ENCODE measurements at places on chromosomes 1 and 21. TPM values are rescaled to one million over a fixed set of nuclear protein-coding genes. Genes with fewer than 3 reads are reported as not detected.

DNA sequence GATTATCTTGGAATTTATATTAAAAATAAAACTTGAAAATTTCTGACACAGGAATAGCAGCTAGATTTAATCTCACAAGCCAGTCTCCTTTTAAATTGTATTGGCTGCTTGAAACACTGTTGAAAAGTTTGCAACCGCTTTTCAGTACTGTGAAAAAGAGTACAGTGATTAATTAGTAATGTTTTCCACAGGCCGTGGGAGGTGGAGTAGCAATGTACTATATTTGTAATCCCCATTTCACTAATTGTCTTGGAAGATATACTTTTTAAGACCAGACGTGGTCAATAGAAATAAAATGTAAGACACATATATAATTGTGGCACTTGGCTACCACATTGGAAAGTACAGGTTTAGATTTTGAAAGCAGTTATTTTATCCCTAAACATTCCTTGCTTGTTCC lies 40.8 kb upstream of the MYOCOS start:
- no peak for DNase-seq

DNA sequence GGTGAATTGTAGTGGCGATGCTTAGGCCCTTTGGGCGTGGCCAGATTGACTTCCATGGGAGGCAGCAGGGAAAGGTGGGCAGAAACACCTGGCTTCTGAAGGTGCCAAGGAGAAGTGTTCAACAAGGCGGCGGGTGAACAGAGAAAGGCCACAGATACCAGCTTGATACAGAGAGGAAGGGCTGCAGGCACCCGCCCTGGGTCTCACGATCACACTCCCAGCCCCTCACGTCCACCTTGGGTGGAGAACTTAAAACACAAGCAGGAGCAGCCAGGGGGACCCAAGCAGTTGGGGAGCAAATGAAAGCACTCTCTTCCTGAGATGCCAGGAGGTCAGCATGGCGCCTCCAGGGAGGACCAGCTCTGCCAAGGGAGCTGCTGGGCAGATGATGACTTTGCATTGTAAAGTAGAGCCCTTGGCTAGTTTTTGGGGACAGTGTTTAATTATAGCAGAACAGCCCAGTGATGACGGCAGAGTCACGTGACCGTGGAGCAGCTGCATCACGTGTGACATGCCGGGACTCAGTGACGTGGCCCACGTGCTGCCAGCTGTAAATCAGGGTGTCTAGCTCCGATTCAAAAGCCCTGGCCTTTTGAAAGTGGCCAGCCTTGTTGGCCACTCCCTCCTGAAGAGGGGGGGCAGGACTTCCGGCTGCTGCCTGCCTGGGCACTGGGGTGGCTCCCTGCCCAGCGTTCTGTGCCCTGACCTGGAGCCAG lies 19.0 kb downstream of the SLC37A1 start:
- DNase-seq, result no peak

- no peak for DNase-seq
Measured at GRCh38 chr1:172325531-172325930, 95.0 kb upstream of the C1orf105 start.

DNA sequence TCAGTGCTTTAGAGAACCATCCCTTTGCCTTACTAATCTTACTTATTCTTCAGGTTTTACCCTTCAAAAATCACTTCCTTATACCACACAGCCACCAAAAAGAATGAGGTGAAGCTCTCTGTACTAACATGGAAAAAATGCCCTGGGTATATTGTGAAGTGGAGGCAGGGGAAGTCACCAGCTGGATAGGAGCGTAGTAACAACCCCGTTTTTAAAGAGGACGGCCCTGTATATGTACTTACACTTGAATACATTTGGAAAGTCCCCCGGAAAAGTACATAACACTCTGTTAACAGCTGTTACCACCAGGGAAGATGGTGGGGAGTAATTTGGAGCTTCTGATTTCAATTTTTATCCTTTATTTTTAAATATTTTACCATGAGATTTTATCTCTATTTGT lies 28.2 kb upstream of the KHDRBS1 start:
- DNase-seq, result no peak

DNA sequence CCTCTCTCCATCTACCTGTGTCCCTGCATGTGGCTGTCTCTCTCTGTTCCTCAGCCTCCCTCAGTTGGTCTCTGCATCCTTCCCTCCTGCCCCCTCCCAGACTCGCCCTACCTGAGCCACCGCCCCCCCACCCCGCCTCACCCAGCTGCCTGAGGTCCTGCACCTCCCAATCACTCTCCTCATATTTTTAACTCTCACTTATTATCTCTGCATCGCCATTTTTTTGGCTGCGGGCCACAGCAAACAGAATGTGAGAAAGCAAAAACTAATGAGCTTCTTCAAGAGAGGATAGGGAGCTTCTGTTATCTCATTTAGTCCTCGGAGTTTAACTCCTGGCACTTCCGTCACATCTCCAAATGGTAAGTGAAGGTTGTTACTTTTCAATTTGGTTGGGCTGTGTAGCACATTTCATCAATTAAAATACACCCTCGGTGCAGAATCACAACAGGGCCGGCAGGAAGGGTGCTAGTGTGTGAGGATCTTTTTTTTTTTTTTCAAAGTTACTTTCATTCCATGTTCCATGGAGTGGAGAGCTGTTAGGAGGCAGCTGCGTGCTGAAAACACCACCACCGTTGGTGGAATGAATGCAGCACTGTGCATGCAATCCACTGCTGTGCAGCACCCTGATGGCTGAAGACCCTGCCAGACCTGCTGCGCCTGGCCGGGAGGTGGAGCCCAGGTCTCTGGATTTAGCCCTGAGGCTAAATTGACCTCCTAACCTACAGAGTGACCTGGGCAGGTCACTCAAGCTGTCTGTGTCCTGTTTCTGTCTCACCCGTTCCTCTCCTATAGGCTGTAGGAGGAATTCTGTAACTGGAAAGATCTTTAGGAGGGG lies 157.2 kb upstream of the NFIA start:
- DNase-seq, result no peak

DNA sequence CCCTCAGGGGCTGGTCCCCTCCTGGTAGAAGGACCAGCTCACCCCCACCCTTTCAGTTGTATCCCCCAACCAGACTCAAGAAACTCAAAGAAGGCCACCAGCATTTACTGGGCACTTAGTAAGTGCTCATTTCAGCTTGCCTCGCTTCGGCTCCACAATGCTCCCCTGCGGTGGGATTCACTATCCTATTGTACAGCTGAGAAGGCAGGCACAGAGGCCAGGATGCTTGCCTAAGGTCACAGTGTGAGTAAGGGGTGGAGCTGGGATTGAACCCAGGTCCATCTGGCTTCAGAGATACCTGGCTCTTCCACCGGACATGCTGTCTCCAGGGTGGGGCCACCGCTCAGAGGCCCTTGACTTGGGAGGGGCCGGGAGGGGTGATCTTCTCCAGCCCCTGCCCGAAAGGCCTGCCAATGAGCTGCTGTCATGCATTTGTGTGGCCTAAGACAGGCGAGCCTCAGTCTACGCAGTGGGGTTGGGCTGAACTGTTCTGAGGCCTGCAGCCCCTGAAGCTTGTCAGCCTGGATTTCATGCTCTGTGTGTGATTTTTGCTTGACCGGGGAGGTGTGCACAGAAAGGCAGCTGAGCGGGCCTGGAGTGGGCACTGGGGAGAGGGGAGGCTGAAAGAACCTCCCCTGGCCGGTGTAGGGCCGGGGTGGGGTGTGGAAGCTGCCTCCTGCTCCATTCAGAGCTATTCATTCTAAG lies 48.1 kb downstream of the DMRTB1 start:
- DNase-seq, result no peak

The OPRD1 gene
- not detected for total RNA-seq

GRCh38 chr1:70836456-70836855 lies 211.2 kb downstream of the PTGER3 start:
- no peak for DNase-seq

- DNase-seq, result no peak
Measured at GRCh38 chr1:37755290-37755689, 9.6 kb downstream of the EPHA10 start.

GRCh38 chr1:24127801-24128363 lies 15.1 kb downstream of the IL22RA1 start:
- DNase-seq, result no peak

GRCh38 chr1:217076902-217077301 lies 353.7 kb upstream of the ESRRG start:
- no peak for DNase-seq

- no peak for DNase-seq
Measured at GRCh38 chr1:227891223-227891954, 56.3 kb downstream of the WNT9A start.

DNA sequence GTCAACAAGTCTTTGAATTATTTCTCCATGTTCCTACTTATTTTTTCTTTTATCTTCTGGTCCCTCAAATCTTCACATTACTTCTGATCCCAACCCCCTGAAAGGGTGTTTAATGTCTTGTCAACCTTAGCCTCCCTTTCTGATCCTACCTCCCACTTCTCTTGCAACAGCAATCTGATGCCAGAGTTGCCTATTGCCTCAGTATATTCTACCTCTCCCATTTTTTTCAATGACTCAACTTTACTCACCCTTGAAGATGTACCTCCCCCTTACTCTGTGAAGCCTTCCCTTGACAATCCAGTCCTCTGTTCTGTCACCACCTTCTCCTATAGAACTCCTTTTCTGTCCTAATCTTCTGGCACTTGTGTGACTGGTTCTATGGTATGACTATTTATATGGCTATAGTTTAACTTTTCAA lies 99.5 kb upstream of the CD55 start:
- DNase-seq, result no peak

DNA sequence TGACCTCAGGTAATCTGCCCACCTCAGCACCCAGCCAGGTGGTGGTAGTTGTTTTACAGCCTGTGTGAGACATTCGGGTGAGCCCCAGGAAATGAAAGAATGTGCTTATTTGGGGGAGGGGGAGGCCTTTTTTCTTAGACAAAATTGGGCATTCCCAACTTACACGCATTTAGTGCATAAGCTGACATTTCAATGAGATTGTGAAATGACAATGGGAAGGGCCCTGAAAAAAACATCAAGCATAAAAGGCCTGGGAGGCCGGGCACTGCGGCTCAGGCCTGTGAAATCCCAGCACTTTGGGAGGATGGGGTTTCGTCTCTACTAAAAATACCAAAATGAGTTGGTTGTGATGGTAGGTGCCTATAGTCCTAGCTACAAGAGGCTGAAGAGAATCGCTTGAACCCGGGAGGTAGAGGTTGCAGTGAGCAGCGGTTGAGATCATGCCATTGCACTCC lies 5.0 kb downstream of the GAS5 start:
- no peak for DNase-seq

- DNase-seq, result no peak
Measured at GRCh38 chr1:234863551-234863971, 253.6 kb upstream of the IRF2BP2 start.

- DNase-seq, result peak; percentile 88
Measured at GRCh38 chr1:161045736-161046604, at the start of gene USF1. Gene USF1 (minus strand): TSS chr1:161045977. CDS start chr1:161043275, 2,702 bp downstream.

GRCh38 chr1:18929686-18930085 lies 26.8 kb downstream of the IFFO2 start:
- no peak for DNase-seq

DNA sequence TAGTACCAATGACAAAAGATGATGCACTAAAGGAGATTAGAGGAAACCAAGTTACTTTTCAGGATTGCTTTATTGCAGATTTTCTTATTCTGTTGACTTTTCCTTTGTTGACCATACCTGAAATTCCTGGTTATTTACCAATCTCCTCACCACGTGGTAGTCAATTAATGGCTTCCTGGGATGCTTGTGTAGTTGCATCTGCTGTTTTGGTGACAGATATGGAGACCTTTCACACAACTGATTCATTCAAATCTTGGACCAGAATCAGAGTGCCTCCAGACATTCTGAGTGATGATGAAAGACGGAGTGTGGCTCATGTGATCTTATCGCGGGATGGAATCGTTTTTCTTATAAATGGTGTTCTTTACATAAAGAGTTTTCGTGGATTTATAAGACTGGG lies 91.3 kb downstream of the CATSPERE start:
- no peak for DNase-seq

DNA sequence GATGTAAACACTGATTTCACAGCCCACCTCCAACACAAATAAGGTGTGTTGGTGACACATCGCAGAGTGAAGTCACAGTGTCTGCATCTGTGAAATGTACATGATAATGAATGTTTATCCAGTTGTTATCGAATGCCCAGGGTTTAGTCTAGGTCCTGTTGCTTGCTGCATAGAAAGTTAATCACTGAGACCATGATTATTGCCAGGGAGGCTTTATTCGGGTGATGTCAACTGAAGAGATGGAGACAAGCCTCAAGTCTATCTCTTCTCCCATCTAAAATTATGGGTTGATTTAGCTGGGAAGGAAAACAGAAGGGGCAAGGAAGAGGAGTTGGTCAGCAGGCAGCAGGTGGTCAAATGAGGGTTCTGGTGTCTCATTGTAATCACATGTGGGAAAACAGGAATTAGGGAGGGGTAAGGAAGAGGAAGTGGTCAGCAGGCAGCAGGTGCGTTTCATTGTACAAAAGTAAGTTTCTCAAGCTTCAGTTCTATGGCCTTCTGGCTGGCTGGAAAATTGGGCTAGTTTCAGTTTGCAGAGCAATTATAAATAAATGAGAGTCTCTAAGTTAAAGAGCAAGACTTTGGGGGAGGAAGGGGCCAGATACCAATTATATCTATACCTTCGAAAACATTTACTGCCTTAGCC lies 146.3 kb upstream of the DNAH14 start:
- no peak for DNase-seq

- no peak for DNase-seq
Measured at GRCh38 chr1:226476648-226477319, 68.9 kb upstream of the PARP1 start.

DNA sequence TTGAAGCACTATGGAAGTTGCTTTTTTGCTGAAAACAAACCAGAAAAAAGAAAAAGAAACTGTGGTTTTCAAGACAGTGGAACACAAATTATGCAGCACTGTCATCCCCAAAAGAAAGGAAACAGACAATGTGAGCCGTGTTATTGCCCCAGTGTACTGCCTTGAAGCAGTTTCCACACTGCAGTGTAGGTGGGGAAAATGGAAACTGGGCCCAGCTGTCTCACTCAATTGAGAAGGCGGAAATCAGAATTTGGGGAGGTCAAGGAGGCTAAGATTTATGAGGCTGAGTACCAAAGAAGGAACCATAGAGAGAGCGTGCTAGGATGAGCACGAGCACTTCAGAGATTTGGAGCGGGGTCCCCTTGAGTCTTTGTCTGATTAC lies 55.5 kb downstream of the MPZL1 start:
- no peak for DNase-seq

The DAB1 gene
- total RNA-seq, result not detected

- no peak for DNase-seq
Measured at GRCh38 chr1:25036117-25036546, 106.1 kb upstream of the RUNX3 start.

Measured in pulmonary artery endothelial cell (primary cell).